Sigmoid colon (tissue), 7 donors: ENCODE measurements at places on chromosomes 1 and 21.

GRCh38 chr1:205205055-205205454 lies 6.4 kb downstream of the DSTYK start:
- no peak for DNase-seq

- DNase-seq: no peak
Measured at GRCh38 chr1:10204003-10204642, 6.2 kb upstream of the KIF1B start.

DNA sequence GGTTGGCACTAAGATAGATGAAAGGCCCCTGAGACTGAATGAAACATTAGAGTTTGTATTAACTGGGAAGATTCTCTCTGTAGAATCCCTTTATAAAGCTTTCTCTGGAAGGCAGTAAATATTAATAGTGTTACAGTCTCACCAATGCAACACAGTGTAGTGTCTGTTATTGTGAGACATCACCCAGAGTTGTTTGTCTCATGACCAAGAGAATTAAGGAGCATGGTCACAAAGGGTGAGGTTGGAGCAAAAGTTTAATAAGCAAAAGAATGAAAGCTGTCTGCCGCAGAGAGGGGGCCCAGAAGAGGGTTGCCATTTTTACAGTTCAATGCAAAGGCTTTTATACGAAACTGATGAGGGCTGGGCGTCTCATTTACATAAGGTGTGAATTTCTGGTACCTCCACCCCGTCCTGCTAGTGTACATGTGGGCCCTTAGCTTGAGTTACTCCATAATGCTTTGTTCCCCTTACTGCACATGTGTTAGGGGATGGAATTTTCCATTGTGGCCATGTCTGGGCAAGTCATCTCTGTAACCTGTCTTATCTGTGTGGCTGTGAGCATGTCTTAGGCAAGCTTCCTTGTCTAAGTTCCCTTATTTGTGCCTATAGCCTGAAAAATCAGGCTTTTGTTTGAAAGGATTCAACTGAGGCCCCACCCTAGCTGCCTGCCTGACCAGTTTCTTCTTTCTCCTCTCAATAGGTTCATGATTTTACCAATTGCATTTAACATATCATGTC lies 184.1 kb downstream of the RASAL2 start:
- DNase-seq: no peak

GRCh38 chr1:7094086-7094485 lies 308.8 kb downstream of the CAMTA1 start:
- DNase-seq: no peak

DNA sequence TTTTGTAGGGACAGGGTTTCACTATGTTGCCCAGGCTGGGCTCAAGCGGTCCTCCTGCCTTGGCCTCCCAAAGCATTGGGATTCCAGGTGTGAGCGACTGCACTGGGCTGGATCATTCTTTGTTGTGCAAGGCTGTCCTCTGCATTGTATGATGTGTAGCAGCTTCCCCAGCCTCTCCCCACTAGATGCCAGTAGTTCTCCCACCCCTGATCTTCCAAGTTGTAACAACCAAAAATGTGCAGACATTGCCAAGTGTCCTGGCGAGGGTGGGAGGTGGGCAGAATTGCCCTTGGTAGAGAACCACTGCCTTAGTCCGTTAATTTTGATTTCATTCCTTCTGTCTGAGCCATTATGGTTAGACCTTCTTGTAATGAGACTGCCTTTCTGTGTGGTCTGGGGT lies 7.2 kb downstream of the GALNT2 start:
- peak; percentile 33 for DNase-seq

DNA sequence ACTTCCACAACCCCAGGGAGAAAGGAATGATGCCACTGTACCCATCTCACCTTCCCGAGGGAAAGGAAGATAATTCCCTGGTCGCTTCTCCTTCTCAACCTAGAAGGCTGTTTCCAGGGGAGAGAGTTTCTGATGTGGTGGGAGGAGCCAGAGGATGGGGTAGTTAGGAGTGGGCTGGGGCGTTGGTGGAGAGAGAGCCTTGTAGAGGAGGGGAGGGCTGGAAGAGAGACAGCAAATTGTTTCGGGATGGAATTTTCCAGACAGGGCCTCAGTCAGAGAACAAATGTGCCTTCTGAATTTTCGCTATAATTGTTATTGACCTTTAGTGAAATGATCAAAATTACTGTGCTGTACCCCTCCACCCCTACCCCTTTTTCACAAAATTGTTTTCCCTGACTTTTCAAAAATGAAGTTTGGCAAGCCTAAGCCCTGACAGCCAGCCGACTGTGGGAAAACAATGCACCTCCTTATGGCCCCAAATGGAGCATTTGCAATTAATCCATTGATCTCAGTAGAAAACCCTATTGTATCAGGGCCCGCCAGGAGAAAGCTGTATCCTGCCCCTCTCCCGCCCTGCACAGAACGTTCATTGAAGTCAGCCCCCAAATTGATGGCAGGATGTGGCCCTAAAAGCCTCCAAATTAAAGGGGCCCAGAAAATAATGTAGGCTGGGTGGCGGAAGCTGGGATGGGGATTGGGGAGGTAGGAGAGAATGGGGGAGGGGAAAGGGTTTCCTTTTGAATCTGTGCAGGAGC lies 69.1 kb upstream of the JUN start:
- DNase-seq: no peak

GRCh38 chr1:248862998-248863881 lies 4.4 kb upstream of the ZNF692 start:
- peak; percentile 96 for DNase-seq

GRCh38 chr1:181205901-181206300 lies 117.4 kb downstream of the IER5 start:
- no peak for DNase-seq

DNA sequence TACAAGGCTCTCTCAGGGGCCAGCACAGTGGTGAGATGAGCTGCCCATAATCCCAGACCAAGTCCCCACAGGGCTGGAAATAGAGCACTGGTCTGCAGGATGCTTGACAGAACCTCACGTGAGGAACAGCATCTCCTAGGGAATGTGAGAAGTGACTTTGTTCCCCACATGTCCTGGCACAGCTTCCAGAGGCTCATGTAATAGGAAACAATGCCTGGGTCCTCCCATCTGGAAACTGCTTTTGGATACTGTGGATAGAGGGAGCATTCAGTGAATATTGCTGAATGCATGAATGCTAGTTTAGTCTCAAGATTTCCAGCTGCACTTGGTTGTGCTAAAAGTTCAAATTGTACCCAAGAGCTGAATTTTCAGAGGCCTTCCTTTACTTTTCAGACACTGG lies 146.2 kb downstream of the TNR start:
- DNase-seq: no peak

DNA sequence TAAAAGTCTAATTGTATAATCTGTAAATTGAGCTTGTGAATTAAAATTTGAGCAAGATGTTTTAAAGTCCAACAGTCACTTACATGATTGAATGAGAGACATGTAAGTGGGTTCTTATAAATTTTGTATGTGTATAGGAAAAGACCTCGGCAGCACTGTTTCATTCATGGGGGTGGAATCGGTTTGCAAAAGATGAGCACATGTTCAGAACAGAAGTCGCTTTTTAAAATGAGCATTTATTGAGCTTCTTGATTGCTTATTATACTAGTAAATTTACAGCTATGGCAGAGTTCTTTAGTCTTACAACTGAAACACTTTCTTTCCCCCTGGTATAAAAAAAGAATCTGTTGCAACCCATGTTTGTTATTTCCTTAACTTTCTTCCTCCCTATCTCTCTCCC lies 33.9 kb downstream of the ACTN2 start:
- no peak for DNase-seq

- no peak for DNase-seq
Measured at GRCh38 chr1:24828887-24829192, 83.6 kb downstream of the CLIC4 start.

DNA sequence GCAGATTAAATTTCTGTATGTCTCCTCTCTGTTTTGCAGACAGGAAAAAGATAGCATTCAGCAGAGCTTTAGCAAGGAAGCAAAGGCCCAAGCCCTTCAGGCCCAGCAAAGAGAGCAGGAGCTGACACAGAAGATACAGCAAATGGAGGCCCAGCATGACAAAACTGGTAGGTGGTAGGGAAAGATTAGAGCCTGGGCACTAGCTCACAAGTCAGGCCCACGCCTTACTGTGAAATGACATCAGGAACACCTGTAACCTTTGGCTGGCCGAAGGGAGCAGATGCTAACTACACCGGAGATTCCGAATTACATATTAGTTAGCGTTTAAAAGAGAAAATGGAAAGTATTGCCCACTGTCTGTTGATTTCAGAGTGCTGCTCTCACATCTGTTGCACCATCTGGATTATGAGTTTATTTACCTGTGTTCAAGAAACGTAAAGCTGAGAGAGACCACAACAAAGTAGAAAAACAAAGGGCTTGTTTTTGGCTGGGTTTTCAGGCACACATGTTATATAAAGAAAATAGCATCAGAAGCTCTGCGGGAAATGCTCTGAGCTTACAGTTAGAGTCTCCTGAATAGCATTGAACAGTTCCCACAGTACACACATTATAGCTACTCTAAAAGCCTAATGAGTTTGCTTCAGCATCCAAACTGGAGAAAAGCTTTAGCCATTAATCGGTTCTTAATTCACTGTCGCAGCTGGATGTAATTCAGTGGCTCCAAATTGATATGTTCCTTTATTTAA lies 160.0 kb downstream of the SDCCAG8 start:
- DNase-seq: no peak

DNA sequence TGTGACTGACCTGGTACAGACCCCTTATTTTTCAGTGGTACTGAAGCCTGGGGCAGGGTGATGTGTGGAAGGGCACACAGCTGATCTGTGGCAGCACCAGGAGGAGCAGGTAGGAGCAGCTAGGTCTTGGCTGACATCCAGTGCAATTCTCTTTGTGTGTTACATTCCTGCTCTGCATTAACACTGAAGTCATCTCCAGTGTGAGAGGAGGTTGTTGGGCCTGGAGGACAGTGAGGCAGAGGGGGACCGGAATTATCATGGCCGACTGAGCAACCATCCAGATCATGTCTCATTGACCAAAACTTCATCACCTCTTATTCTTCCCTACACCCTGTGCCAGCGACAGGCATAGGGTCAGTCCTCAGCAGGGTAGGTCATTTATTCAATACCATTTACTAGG lies 1.5 kb downstream of the SLAMF8 start:
- DNase-seq: no peak
